T follicular helper cell (primary cell): ENCODE measurements at places on chromosomes 4 and X.

DNA sequence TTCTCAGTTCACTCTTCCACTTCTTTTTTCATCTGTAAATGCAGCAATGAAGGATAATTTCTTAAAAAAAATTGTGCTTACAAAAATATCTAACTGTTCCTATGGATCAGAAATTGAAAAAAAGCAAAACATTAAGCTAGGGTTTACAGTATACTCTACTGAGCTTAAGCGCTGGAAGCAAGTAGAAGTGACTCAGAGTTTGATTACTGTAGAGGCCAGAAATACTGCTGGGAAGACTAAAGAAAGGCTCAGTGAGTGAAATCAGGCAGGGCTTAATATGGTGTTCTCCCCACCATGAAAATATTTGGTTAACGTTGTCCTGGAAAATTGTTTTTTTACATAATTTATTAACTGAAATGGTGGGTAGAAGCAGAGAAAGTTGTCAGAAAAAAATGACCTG lies 1061.8 kb upstream of the GRIA3 start:
- no peak for DNase-seq

GRCh38 chr4:162782096-162782777 lies 384.5 kb downstream of the NAF1 start:
- DNase-seq: no peak

GRCh38 chrX:108527724-108528123 lies 88.1 kb downstream of the COL4A5 start:
- DNase-seq: no peak

GRCh38 chr4:18297684-18298083 lies 276.1 kb upstream of the LCORL start:
- no peak for DNase-seq

DNA sequence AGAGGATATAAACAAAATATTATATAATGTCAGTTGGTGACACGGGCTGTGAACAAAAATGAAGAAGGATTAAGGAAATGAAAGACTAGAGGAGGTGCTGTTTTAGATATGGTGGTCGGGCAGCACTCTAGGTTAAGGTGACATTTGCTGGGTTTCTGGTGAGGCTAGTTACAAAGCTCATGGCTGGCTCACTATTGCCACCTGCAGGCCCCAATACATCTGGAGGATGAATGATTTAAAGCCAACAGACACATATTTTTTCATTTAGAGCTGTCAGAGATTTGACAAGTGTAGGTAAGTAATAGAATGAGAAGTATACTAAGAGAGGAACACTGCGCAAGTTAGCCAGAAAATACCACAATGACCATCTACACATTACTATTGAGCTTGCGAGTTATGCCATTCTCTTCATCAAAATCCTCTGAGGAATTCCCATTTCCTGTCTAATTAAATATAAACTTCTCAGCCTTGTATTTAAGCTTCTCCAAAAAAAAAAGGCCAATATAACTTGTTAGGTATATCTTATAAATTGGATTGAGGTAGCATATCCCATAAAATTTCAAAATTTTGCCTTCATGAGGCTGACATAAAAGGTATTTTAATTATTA lies 6.4 kb upstream of the FGG start:
- peak; percentile 22 for DNase-seq

DNA sequence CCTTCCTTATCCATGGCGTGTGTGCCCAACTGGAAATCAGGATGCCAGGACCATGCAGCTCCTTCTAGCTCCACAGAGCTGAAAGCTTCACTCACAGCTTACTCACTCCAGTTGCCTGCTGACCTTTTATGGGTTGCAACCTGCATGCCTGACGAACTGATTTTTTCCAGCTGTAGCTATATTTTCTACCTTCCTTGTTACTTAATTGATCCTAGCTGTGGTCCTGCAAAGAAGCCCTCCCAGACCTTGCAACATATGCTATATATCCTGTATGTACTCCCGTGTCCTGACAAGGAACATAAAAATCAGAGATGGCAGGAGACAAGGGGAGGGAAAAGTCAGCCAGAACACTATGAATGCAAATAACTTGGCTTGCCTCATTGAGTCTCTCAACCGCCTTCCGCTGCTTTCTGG lies 135.3 kb upstream of the LDB2 start:
- no peak for DNase-seq

DNA sequence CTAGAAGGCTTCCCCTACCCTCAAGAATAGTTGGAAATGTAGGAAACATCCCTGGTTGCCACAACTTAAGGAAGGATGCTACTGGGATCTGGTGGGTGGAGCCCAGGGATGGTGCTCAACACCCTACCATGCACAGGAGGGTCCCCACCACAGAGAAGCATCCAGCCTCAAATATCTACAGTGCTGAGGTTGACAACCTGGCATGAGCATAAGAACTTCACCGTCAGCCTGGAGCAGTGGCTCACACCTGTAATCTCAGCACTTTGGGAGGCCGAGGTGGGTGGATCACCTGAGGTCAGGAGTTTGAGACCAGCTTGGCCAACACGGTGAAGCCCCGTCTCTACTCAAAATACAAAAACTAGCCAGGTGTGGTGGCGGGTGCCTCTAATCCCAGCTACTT lies 24.0 kb upstream of the ASMTL start:
- no peak for DNase-seq

DNA sequence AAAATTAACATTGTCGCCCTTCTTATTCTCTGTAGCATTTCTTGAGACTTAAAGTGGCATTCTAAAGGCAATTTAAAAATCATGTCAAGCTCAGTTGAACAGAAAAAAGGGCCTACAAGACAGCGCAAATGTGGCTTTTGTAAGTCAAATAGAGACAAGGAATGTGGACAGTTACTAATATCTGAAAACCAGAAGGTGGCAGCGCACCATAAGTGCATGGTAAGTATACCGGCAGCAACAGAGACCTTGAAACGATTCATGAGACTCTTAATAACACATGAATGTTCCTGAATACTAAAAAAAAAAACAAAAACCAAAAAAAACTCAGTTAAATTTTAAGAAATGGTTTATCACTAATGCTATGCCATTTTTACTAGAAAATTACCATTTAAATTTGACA lies 82.4 kb upstream of the HPRT1 start:
- DNase-seq: no peak
